ENCODE measurements at places on chromosomes 6 and 20. TPM values are rescaled to one million over a fixed set of nuclear protein-coding genes. Genes with fewer than 3 reads are reported as not detected.

The LY6G6F gene
- not detected for total RNA-seq

- no peak for DNase-seq
These were observed 108.2 kb upstream of the SALL4 start for GRCh38 chr20:51910321-51911050.

DNA sequence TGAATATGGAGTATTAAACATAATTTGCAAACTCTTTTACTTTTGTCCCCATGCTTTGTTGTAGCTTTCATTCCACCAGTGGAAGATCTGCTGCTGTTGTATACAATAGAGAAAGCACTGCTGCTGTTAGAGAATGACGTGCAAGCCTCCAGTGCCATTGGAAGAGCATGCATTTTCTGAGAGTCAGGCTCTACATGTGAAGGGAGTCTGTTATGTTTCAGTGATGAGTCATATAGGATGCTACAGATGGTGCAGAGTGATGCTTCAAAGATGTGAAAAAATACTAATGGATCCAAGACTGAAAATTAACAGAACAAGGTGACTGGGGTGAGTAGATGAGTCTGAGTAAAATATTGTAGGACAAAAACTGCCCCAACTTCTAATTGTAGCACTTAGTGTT is 22.4 kb upstream of the BACH2 start:
- no peak for DNase-seq

GRCh38 chr6:133899556-133899955 is 10.6 kb downstream of the TCF21 start:
- no peak for DNase-seq

DNA sequence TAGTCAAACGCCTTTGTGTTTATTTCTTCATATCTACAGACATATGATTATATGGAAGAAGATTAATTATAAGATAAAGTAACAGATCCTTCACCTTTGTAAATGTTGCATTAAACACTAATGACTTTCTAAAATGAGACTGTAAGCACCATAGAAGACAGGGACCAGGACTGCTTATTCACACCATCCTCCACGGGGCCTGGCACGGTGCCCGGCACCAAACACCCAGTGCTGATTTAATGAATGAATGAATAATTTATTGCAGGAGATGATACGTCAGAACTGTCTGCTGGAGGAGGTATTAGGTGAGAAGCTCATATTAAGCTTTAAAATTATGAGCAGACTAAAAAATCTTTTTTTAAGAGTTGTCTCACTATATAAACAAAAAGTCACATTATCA is 88.3 kb downstream of the SLX4IP start:
- DNase-seq = no peak

- DNase-seq = no peak
These were observed 1.3 kb upstream of the HLA-A start for GRCh38 chr6:29941016-29941415.

The PLN gene
- not detected for total RNA-seq

- no peak for DNase-seq
These were observed 42.7 kb downstream of the MAFB start for GRCh38 chr20:40646361-40646760.

GRCh38 chr6:135270676-135271536 is 89.8 kb downstream of the MYB start:
- DNase-seq = no peak

DNA sequence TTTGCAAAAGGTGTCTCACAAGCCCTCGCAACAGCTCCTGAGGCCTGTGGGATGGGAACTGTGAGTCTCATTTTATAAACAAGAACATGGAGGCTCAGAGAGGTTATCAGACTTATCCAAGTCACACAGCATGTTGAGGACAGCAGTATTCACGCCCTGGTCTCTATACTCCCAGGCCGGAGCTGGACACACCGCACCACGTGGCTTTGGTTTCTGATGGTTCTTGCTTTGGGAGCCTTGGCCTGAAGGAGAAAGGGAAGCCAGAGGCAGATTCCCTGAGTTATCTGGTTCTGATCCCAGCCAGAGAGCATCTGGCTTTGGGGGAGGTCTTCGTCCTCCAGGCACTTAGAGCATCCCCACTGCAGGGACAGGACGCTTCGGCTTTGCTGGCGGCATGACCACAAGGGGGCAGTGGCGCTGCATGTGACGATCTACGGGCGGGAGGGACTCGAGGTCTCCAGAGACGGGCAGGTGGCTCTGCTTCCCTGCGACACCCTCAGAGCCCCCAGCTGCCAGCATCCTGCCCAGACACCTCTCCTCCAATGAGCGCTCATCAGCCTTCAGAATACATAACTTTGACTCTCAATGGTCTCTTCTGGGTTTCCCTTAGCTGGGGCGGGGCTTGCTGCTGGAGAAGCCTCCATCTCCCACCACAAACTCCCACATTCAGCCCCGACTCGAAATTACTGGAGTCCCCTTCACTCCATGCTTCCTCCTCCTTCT is 51.4 kb upstream of the SAYSD1 start:
- peak; percentile 92 for DNase-seq

Data from neural crest cell (in vitro differentiated cells).